Type B pancreatic cell (in vitro differentiated cells): ENCODE measurements at places on chromosomes 6 and 20.

DNA sequence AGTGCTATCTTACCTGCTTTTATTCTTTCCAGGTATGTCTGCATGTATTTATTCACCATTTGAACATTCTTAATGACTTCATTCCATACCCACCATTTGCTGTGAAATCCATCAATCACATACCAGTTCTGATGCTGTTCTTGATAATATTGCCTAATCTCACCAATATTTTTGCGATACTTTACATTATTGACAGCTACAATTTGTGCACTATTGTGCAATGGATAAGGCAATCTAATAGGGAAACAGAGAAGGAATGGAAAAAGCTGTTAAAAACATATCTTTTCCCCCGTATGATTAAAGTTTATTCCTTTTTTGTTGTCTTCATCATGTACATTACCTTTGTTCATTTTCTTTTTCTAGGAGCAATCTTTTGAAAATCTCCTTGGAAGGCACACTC, 23.3 kb upstream of the ZBTB24 start:
- DNase-seq, result no peak

DNA sequence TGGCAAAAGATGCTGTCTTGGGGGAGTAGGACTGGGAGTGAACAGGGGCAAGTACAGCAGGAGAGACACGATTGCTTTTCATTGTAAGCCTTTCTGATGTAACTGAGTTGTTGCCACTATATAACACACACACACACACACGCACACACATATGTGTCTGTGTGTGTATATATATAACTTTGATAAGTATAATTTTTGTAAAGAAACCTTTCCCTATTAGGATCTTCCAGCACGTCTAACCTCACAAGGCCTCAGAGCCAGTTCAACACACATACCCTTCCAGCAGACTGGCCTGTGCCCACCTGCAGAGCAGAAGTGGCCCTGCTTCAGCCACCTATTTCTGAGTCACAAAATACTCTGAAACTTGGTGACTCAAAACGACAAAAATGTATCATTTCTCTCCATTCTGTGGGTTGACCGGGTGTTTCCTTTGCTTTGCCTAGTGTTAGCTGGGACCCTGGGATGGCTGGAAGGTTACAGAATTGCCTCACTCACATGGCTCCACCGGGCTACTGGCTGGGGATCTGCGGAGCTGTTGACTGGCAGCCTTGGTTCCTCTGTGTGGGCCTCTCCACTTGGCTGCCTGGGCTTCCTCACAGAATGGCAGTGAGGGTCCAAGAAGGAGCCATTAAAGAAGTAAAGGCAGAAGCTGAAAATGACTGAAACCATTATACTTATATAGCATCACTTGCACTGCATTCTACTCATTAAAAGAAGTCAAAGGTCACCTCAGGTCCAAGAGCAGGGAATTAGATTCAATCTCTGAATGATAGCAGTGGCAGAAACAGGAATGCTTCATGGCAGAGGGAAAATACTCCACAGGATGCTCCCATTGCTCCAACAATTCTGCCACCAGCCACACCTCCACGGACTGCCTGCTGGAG, 126.4 kb downstream of the BANF2 start:
- DNase-seq, result no peak

- no peak for DNase-seq
Measured at GRCh38 chr6:84921891-84922290, 157.5 kb upstream of the TBX18 start.

DNA sequence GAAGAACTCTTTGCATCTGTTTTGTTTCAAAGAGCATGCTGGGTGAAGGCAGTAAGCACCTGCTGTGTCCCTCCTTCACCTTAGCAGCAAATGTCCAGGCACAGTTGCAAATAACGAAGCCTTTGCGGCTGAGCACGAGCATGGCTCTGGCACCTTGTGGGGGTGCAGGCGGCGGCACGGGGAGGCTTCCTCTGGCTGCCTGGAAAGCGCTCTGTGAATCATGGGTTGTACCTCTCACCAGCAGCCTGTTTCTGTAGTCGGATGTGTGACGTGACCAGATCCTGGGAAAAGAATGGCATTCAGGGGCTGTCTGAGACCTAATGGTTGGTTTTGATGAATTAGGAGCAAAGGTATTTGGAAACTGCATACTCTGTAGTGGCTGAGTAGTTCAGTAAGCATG, 144.8 kb downstream of the DTNBP1 start:
- DNase-seq, result no peak

DNA sequence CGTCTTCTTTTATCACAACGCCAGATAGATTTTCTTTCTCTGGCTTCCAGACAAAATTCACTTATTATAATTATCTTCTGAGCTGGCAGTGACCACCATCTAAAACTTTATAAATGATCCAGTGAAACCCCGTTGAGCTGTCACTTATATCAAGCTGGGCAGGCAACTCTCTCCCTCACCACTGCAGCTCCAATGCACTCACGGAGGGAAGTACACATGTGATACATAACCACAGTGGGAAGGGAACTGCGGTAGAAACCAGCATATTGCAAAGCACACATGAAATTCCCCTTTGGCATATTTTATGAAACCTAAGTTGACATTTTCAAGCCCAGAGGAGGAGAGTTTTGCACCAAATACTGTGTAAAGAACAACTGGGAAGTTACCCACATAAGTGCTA, 536.9 kb downstream of the HACE1 start:
- no peak for DNase-seq

- no peak for DNase-seq
Measured at GRCh38 chr6:20533746-20534294, 437 bp upstream of the CDKAL1 start.

DNA sequence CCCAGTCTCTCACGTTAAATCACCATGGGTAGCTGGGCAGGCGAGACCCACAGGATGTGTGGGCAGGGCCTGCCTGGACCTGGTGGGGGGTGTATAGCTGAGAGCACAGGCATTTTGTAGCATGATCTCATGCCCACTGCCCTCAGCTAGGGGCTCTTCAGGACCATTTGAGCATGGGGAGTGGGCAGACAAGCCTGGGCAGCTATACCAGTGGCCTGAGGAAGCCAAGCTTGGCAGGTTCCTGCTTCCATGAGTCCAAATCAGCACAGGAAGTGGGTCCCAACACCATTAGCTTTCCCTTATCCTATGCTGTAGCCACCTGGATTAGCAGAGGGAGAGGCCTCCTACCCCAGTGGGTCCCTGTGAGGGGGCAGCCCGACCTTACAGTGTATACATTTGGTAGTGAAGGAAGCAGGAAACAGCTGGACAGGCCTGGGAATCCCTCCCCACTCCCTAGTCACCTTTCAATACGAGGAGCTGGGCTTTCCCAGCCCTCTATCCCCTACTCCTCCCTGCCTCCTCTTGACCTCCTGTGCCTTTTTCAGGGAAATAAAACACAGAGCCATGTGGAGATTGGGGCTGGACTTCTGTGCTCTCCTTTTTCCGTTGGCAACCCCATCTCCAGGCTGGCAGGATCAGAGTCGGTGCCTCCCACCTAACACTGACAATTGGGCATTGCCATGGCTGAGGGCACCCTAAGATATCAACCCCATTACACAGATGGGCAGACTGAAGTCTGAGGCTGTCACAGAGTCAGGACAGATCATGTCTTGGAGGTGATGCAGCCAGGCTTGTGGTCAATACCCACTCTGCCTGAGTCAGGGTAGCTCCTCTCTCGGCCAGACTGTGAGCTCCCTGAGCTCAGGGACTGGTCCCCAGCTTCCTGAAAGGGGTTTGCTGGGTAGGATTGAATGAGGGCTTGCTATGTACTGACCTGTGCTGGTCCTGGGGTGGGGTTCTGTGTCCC, 59.8 kb downstream of the MRPL14 start:
- no peak for DNase-seq

DNA sequence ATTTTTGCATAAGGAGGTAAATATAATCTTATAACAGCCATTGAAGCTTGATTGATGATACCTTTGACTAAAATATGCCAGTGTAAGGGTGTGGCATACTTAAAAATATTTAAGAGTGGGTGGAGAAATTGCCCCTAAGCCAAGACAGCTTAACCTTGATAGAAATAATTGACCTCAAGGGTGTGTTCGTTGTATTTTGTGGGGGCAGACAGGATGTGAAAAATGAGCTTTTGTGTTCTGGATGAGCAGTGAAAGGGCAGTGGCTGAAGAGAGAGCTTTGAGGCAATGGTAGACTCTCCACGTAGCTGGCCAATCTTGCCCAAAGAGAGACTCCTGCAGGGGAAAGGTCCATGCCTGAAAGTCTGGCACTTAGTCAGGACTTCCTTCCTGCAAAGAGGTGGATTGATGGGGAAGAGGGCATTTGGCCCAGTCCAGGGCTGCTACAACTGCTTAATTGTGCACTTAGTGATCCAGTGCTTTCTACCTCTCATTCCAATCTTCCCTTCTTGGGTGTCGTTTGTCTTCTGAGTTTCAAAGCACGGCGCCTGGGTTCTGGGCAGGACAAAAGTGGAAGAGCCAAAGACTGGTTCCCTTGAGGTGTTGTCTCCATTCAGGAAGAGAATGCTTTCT, 15.6 kb upstream of the CD109 start:
- DNase-seq, result no peak

GRCh38 chr6:24997905-24998304, 62.1 kb upstream of the RIPOR2 start:
- no peak for DNase-seq

GRCh38 chr6:130507666-130508028, 141.8 kb downstream of the TMEM200A start:
- DNase-seq, result no peak

DNA sequence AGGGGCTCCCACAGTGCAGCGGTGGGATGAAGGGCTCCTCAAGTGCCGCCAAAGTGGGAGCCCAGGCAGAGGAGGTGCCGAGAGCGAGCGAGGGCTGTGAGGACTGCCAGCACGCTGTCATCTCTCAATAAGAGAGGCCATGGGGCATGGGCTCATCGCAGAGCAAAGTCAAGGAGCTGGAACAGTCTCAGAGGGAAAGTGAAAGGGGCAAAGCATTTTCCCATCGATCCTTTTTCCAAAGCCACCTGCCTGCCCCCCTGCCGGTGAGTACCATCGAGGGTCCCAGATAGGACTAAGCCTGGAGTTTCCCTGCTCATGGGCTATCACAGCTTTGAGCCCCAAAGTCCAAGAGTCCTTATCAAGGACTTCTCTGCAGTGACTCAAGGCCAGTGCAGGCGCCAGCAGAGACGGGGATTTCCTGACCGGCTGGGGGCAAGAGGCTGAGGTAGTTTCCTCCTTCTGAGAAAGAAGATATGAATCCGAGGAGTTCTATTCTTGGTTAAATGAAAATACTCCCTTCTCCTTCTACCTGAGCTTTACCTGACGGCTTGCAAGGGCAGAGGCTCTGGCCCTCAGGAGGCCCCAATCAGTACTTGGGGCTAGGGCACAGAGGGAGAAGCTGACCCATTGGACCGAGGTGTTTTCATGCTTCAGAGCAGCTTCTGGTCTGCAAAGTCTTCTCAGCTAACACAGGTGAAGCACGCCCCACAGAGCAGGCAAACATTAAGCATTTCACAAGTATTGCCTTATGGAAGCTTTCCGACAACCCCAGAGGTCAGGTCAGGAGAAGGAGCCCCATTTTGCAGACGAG, 22.6 kb downstream of the ETV7 start:
- no peak for DNase-seq

- DNase-seq, result no peak
Measured at GRCh38 chr6:14089224-14089623, 28.3 kb upstream of the CD83 start.

GRCh38 chr6:119470893-119471542, 121.5 kb upstream of the MAN1A1 start:
- no peak for DNase-seq

DNA sequence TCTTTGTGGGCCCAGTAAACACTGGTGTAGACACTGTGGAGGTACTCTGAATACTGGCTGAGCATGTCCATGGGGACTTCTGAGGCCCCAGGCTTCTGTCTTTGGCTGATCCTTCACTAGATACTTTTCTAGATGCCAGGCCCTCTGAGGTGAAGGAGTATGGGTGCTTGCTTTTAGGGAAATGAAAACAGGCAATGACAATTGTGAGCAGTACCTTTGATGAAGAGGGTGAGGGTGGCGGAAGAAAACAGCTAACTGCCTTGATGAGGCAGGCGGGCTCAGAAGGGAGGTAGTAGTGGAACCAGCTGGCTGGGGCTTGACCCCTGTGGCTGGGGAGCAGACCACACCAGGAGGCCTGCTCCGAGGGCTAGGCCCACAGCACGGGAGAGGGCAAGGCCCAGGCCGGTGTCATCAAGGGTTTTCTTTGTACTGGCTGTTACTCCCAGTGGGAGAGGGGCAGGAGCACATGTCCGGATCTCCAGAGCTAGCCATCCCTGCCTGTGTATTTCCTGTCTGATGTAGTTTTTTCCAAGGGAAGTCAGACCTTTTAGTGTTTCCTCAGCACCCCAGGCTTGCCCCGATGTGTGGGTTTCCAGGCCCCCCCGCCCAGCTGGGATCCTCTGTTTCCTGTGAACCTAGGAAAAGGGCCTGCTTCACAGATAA, 3.9 kb downstream of the PLCG1 start:
- DNase-seq, result no peak

DNA sequence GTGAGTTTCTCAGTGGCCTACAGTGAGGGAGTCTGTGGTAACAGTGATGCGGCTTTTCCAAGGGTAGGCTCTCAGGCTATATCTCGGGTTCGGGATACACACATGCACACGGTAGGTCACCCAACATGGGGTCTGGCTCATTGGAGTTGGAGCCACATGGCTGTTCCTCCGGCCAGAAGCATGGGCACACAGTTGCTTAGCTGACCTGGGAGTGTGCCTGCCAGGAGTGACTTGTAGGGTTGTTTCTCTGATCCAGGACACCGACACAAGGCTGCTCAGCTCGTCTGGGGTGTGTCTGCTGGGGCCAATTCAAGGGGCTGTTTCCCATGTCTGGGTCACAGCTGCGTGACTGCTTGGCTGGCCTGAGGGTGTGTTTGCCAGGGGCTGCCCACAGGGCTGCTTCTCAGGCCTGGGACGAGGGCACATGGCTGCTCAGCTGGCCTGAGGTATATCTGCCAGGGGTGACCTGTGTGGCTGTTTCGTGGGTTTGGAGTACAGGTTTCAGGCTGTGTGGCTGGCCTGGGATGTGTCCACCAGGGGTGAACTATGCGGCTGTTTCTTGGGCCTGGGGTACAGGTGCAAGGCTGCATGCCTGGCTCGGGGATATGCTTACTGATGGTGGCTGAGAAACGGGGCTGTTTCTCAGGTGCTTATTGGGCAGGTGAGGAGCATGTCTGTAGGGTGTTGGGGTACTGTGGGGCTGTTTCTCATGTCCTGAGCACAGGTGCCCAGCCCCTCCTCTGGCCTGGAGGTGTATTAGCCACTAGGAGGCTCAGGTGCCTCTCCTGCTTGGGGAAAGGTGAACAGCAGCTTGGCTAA, 15.2 kb downstream of the KIF25 start:
- DNase-seq, result no peak

DNA sequence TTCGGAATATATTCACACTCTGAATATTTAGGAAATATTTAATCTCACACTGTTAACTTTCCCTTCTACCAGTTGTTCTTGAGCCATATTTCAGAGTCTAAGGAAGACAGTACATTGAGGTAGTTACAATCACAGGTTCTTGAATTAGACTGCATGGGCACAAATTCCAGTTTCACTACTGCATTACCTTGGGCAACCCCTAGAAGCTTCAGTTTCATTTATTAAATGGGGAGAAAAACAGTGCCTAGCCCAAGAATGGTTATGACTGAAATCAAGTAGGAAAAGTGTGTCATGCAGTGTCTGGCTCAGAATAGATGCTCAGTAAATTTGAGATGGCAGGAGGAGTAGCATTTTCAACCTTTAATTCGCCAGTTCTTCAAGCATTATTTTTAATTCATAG, 124.5 kb upstream of the SAMD5 start:
- DNase-seq, result no peak

- DNase-seq, result no peak
Measured at GRCh38 chr20:33568868-33569801, 79.2 kb downstream of the CBFA2T2 start.
